Right ventricle myocardium inferior (tissue), 1 donor: ENCODE measurements at places on chromosomes 13 and 19.

GRCh38 chr13:60756306-60756705 is 359.3 kb downstream of the TDRD3 start:
- DNase-seq, result no peak

- no peak for DNase-seq
Observed at GRCh38 chr19:34348899-34349487, 16.0 kb upstream of the GPI start.

DNA sequence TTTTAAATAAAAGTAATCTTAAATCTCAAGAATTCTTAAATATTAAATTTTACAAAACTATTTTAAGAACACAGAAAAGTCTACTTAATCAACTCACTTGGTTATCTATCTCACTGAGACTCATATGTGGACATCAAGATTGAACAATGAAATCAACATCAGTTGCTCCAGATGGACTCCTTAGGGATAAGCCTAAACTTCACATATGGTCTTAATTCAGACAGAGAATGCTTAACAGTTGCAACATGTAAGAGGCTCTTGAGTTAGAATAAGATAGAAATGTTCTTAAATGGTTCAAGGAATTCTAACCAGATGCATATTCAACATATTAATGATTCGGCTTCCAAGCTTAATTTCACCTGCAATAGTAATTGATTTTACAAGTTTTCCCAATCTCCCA is 1730.9 kb downstream of the PCDH9 start:
- DNase-seq, result no peak

GRCh38 chr19:2425622-2426581 is 1.5 kb downstream of the TIMM13 start:
- DNase-seq, result peak; percentile 64

DNA sequence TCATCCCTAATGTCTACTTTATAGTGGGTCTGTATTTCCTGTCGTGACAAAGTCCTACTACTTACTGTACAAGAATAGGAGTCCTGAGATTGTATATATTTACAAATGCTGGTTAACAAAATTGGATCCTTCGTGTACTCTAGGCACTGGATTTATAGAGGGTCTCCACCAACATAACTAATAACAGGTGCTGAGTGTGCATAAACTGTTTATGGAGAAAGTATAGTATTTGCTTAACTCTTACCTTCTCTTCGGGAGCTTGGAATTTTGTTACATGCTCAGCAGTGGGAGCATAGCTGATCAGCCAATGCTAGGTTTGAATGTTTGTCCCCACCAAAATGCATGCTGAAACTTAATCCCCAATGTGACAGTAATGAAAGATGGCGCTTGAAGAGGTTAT is 12.1 kb downstream of the ZNF442 start:
- DNase-seq, result no peak

DNA sequence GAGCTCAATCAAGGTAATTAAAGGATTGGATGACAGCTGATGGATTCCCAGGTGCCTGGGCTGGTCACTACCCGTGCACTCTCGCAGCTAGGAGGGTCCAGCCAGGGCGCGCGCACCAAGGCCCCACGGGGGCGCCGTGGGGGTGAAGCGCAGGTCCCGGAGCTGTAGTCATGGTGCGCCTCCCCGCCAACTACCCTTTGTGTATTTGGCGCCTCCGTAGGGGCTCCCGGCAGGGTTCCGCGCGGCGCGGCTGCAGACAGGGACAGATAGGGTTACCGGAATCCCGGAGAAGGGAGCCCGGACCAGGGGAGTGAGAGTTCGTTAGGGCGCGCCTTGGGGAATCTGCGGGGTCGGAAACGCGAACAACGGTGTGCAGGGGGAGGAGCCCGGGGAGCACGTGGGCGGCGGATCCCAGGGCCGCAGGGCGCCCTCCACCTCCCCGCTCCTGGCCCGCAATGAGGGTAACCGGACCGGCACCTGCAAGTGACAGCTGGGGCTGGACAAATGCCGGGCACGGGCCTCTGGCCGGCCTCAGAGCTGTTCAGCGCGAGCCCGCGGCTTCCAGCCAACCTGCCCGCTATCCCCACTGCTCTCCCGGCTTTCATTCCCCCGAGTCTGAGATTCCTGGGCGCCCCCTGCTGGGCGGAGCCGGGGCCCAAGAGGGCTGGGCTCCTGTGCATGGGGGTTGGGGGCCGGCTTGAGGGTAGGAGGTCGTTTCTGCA is 3.4 kb upstream of the PRAM1 start:
- DNase-seq, result peak; percentile 93

DNA sequence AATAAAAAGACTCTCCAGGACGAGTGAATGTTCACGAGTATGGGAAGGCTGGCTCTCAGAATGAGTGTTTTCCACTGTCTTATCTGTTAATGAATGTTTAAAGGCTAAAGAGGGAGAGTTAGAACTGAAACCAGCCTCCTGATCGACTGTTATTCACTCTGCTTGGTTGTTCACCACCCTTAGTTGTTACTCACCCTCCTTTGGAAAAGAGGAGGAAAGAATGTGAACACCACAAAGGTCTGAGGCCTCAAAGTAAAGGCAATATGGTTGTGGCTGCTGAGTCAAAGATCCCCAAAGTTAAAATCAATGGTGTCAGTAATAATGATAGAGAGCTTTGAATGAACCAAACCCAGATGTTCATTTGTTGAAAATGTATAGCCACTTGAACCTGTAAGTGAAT is 1793.2 kb upstream of the PCDH20 start:
- DNase-seq, result no peak

DNA sequence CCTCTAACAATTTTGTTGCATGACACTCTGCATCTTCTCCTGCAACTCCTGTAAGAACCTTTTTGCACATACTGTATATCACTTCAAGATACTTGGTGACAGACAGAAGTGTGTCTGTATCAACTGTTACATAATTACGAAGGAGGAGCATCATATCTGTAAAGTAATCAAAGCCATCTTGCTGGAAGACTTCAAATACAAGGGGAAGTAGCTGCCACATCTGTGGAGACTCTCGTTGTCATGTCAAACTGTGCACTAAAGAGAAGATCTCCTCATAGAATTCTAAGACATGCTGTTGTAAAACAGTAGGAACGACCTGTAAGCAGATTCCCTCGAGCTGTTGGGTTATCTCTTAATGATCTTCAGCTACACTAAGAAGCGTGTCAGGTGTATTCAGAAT is 38.0 kb upstream of the SPATA13 start:
- DNase-seq, result no peak

GRCh38 chr19:46813839-46814358 is 25.5 kb upstream of the SLC1A5 start:
- DNase-seq, result peak; percentile 81

GRCh38 chr19:29671393-29672160 is 6.3 kb downstream of the PLEKHF1 start:
- peak; percentile 78 for DNase-seq

DNA sequence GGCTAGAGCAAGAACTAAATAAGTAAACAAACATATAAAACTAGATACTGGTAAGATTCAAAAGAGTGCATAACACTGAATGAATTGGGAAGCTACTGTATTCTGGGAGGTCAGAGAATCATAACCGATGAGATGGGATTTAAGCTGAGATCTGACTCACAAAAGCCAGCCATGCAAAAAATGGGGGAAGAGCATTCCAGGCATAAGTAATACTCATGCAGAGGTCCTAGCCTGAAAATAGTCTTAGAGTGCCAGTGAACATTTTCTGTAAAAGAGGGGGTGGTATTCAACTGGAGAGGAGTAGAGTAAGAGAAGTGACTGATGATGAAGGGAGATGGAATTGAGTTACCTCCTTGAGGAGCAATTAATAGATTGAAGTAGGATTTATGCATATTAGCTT is 872.0 kb upstream of the GPC6 start:
- no peak for DNase-seq

- no peak for DNase-seq
Observed at GRCh38 chr13:111382877-111383276, 62.4 kb downstream of the TEX29 start.

- no peak for DNase-seq
Observed at GRCh38 chr13:60028021-60028420, 135.7 kb downstream of the DIAPH3 start.

- DNase-seq, result no peak
Observed at GRCh38 chr19:2385053-2385721, 25.1 kb downstream of the TMPRSS9 start.

GRCh38 chr19:33063356-33063752 is 1.3 kb downstream of the RHPN2 start:
- DNase-seq, result no peak

DNA sequence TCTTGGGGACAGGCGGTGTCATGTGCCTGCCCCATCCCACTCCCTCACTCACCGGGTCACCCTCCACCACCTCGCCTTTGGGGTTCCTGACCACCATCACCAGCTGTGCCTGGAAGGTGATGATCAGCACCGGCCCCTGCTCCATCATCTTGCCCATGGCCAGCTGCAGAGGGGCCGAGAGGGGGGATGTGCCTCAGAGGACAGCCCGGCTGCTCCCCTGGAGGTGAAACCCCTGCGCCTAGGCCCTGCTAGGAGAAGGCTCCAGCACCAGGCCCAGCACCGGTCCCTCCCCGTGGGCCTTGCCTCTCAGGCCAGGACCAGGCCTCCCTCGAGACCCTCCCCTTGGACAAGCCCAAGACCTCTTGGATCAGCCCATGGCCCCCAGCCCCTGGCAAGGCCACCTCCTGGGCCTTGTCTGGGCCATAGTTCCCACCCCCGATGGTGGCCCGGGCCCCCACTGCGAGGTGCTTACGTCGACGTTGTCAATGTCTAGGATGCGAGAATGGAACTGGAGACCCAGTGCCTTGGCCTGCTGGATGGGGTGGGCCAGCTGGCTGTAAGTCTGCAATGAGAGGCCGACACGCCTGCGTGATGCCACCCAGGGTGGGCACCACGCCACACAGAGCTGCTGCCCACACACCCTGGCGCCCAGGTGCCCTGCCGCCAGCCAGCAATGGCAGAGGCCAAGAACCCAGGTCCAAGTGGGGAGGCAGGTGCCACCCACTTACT is 1.8 kb upstream of the CTXN1 start:
- no peak for DNase-seq

DNA sequence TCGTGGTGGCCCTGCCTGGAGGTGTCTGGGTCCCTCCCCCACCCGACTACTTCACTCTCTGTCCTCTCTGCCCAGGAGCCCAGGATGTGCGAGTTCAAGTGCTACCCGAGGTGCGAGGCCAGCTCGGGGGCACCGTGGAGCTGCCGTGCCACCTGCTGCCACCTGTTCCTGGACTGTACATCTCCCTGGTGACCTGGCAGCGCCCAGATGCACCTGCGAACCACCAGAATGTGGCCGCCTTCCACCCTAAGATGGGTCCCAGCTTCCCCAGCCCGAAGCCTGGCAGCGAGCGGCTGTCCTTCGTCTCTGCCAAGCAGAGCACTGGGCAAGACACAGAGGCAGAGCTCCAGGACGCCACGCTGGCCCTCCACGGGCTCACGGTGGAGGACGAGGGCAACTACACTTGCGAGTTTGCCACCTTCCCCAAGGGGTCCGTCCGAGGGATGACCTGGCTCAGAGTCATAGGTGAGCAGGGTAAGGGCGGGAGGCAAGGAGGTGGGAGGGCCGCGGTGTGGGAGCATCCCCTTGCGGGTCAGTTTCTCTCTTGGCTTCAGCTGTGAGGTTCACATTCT is 19.2 kb downstream of the NECTIN2 start:
- peak; percentile 7 for DNase-seq

GRCh38 chr19:34576292-34576691 is 94.7 kb downstream of the WTIP start:
- DNase-seq, result no peak

DNA sequence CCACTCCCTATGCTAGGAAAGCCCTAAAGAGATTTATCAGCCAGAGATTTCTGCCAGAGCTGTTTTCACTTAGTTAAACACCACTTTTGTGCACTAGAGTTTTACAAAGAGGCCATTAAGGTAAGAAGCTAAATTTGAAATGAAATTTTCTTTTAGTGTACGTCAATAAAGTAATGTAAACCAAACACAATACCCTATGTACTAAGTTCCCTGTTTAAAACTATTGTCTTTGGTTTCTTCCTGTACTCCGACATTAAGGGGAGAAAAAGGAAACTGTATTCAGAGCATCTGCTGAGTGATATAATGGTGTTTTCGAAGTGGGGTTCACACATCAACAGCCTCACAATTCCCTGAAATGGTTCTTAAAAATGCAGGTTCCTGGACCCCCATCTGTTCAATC is 40.7 kb upstream of the STARD13 start:
- no peak for DNase-seq

- DNase-seq, result no peak
Observed at GRCh38 chr13:34019870-34020269, 201.9 kb downstream of the RFC3 start.

- no peak for DNase-seq
Observed at GRCh38 chr13:100214886-100215285, 126.0 kb downstream of the PCCA start.

GRCh38 chr19:55231391-55232285 is 3.1 kb upstream of the TMEM86B start:
- no peak for DNase-seq

DNA sequence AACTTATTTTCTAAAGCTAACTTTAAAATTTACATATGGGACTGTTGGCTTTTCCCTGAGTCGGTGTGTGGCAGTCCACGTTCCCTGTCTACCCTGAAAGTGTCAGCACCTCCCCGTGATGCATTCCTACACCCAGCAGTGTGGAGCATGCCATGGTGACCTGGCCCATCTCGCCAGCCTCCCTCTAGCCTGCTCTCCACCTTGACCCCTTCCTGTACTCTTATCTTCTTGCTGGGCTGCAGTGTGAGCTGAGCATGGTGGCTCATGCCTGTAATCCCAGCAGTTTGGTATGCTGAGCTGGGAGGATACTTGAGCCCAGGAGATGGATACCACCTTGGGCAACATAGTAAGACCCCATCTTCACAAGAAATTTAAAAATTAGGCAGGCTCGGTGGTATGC is 25.4 kb downstream of the MICOS13 start:
- no peak for DNase-seq

GRCh38 chr19:4576016-4576933 is 16.8 kb upstream of the SEMA6B start:
- DNase-seq, result peak; percentile 86

DNA sequence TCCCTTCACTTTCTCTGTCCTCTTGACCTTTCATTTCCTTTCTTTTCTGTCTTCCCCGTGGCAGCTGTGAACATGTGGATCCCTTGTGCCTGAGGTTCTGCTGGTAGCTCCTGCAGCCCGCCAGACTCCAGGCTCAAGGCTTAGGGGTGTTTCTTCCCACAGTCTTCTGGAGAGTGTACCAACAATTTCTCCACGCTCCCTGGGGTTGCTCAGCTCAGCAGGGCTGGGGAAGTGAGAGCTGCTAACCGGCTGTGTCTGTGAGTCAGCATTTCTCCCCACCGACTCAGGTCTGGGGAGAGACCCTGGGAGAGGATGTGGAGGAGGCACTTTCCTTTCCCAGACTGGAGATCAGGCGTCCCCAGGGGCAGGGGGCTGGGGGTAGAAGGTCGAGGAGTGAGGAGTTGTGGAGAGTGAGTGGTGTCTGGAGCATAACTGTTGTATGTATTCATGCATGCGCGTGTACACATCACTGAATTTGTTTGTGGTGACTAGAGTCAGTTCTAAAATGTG is 193.6 kb downstream of the KCNRG start:
- DNase-seq, result peak; percentile 78

DNA sequence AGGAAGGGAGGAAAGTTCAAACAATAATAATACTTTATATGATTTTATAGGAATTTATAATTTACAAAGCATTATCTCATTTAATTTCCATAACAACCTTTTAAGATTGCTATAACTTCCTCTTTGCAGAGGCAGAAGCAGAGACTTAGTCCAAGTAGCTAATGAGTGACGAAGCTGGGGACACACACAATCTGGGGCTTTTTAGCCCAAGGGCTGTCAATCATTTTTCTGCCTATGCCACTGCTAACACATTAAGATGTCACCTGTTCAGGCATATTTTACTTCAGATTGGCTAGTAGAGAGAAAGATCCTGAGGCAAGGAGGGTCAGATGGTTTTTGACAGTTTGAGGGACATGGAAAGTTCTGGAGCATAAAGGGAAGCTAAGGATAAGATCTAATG is 12.6 kb downstream of the SCEL start:
- no peak for DNase-seq

- peak; percentile 54 for DNase-seq
Observed at GRCh38 chr13:102399791-102400674, 1.8 kb downstream of the FGF14 start.
